ENCODE measurements at places on chromosomes 3 and 15.

DNA sequence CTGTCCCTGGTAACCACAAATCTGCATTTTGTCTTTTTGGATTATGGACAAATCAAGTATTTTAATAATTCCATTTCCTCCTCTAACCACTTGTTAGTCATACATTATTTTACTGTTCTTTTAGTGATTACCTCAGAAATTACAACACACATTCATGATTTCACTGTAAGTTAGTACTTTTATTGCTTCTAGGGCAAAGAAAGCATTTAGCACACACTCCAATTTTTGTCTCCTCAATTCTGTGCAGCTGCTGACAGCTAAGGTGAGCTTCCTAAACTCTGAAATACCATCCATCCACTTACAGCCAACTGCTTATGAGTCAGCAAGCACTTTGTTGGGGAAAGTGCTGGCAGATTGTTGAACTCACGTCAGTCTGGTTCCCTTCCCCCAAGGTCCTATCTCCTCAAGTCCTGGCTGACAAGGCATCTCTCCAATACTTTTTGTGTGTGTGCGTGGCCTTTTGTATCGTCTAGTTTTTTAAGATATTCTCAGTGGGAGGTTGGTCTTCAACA, 49.4 kb upstream of the TNFAIP8L3 start:
- DNase-seq, result no peak

- DNase-seq, result peak; percentile 68
These were observed 613.4 kb downstream of the MCTP2 start for GRCh38 chr15:94844538-94845389.

DNA sequence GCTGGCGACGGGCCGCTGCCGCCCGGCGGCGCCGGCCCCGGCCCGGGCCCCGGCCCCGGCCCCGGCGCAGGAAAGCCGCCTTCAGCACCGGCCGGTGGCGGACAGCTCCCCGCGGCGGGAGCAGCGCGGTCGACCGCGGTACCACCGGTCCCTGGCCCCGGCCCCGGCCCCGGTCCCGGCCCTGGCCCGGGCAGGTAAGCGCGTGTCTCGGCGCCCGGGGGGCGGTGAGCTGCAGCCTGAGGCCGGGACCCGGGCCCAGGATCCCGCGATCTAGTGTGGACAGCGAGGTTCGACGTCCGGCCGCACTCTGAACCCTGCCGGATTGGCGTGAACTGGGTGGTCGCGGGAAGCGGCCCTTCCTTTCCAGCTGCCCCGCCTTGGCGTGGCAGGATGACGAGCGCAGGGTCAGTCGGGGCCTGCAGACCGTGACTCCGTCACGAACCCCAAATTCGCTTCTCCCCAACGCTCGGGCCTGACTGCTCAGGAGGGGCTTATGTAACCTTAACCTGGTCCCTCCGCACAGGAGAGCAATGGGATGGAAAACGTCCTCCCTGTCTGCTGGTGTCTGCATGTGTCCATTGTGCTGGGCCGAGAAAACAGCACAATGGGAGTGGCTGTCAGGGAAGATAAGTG, 472 bp downstream of the BSN start:
- DNase-seq, result peak; percentile 90

- DNase-seq, result no peak
These were observed 44.7 kb upstream of the SELENOK start for GRCh38 chr3:53936347-53936746.

GRCh38 chr3:100420885-100421284, 19.5 kb downstream of the LNP1 start:
- DNase-seq, result no peak

- no peak for DNase-seq
These were observed 228.7 kb upstream of the DPH6 start for GRCh38 chr15:35774653-35775052.

- no peak for DNase-seq
These were observed 323.6 kb downstream of the GABRB3 start for GRCh38 chr15:26449291-26449690.

DNA sequence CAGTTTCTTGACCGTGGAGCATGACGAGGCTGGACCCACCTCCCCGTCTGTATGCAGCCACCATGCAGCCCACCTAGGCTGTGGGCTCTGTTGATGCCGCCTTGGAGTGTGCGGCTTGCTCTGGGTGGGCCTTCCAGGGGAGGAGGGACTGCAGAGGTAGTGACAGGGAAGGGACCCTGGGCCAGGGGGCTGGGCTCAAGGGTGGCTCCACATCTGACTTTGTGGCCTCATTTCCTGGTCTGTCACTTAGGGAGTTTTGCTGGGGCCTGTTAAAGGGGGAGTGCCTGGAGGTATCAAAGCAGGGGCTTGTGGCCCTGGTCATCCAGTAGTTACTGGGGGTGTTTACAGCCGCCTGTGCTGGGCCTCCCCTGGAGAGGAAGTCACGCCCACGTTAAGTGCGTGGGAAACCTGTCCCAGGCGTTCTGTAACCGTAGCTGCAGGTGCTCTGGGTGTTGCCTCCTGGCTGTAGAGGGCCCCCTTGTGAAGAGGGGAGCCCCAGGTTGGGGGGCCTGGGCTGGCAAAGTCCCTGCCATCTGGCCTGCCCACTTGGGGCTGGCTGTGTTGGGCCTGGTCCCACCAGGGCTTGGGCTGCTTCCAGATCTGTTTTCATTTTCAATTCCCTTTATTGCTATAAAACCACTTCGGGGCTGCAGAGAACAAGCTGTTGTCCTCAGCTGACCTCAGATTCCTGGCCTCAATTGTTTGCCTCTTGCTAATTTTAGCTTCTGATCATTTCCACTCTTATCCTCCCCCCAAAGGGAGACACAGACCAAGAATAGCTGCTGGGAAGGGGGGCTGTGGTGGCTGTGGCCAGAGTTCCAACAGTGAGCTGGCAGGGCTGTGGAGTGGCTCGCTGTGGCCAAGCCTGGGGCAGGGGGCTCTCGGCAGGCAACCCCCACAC, 26.5 kb downstream of the KLF13 start:
- DNase-seq, result no peak

GRCh38 chr15:84715441-84716035, 401 bp downstream of the SEC11A start:
- peak; percentile 35 for DNase-seq

- DNase-seq, result no peak
These were observed 92.2 kb downstream of the P2RY1 start for GRCh38 chr3:152927131-152927530.

GRCh38 chr3:129003578-129004112, 2.5 kb downstream of the EFCC1 start:
- DNase-seq, result peak; percentile 37

GRCh38 chr3:185172086-185173049, 19.5 kb upstream of the C3orf70 start:
- no peak for DNase-seq

DNA sequence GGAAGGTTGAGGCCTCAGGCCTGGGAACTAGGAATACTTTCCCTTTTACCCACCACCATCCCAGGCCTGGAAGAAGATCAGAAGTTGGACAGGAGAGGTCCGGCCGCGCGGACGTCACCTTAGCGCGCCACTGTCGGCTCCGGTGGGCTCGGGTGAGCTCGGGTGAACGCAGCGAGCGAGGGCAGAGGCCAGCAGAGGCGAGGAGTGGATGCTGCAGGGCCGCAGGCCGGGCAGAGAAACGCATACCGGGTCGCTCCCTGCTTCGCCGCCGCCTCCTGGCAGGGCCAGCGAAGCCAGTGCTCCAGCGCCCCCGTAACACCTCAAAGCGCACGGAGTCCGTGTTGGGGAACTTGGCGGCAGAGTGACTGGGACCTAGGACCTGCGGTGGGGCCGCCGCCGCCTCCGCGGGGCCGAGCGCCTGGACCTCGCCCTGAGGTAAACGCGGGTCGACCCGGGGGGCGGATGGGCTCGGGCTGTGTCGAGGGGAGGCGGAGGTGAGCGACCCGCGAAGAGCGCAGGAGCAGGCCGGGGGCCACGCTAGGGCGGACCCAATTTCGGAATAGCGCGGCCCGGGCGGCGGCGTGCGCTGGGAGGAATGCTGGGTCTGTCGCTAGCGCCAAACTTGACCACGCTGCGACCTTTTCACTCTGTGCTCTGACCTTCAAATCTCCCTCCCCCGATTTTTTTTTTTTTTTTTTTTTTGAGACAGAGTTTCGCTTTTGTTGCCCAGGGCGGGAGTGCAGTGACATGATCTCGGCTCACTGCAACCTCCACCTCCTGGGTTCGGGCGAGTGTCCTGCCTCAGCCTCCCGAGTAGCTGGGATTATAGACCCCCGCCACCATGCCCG, 1.6 kb downstream of the CYP11A1 start:
- DNase-seq, result peak; percentile 74

DNA sequence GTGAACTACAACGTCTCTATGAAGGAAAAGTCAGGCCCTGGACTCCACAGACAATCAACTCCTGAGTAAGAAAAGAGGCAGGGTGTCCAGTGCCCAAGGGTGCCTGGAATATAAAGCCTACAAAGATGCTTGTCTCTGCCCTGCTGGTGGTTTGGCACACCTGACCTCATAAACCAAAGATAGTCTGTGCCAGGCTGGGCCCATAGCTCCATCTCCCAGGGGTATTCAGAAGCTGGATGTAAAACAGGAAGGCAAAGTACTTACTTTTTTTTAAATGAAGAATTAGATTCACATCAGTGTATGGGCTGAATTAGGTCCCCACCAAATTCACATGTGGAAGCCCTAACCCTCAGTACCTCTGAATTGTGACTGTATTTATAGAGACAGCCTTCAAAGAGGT, 66.6 kb upstream of the HERC1 start:
- DNase-seq, result no peak

DNA sequence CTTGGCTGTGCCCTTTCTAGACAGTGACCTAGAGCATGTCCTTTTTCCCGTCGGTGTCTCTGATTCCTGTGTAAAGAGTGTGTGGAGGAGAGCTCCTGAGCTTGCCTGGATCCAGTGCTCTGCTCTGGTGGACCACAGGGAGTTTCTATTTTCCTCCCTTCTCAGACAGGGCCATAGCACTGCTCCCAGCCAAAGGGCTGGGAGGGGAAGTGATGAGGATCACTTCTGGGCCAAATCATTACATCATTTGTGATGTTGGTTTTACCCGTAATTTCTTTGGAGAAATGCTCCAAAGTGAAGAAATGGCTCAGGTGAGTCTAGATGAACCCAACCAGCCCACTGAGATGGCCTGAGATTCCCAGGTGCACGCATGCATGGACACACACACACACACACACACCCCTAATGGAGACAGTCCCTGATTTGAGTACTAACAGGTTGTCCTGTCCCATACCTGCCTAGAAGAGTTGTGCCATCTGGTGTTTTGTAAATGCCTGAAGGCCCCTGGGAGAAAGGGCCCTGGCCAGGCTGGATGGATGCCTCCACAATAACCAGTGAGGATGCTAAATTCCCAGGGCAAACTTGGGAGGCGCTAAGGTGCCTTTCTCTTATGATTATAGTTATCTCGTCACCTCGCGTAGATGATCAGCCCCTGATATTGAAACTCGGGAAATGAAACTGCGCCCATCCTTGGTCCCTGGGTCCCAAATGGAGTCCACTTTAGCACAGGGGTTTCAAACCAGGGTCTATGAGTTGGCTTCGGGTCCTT, 86.9 kb downstream of the ASB7 start:
- no peak for DNase-seq

- no peak for DNase-seq
These were observed 249.1 kb upstream of the MCTP2 start for GRCh38 chr15:93982226-93982727.

- DNase-seq, result no peak
These were observed 2.0 kb downstream of the RPL32 start for GRCh38 chr3:12839156-12839946.

DNA sequence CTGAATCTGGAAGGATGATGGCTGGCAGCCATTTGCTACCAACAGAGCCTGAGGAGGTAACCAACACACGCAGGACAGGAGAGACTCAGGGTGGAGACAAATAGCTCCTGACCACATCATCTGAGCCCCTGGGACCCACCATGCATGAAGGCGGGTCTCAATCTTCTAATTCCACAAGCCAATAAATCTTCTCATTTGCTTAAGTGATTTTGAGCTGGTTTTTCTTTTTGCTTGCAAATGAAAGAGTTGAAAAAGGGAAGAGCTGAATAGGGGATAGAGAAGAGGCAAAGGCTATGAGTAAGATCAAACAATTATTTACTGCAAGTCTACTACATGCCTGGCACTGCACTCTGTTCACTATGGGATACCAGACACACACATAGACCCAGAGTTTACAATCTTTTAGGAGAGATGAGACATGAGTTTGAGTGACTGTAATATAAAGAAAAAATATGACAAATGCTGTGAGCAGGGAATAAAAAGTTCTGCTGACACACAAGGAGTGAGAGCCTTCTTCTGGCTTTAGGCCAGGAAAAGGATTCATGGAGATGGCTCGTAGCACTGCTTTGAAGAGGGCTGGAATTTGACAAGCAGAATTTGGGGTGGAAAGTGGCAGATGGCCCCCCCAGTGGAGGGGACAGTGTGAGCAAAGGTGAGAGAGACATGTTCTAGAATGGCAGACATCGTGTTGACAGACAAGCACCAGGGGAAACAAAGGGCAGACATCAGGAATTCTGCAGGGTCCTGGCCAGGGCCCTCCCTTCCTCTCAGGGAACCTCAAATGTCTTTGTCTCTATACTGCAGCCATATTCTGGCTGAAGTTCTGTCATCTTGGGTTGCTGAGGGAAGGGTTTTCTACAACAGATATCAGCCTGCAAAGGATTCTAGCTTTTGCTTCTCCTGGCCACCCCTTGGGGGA, 69.8 kb upstream of the WNT5A start:
- DNase-seq, result no peak

DNA sequence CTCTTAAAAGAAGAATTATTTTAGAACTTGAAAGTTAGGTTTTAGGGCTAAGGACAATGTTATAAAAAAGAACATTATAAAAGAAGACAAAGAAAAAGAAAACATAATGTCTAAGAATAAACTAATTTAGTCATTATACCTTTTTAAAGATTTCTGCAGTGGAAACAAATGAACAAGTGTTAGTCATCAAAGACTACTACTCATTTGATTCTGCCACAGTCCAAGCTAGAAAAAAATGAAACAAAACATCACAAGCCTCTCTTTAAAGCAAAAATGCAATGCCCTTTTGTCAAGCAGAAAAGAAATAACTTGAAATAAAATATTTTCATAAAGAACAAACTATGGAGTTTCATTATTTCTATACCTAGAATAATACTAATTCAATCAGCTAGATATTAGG, 102.0 kb downstream of the TBC1D5 start:
- no peak for DNase-seq

DNA sequence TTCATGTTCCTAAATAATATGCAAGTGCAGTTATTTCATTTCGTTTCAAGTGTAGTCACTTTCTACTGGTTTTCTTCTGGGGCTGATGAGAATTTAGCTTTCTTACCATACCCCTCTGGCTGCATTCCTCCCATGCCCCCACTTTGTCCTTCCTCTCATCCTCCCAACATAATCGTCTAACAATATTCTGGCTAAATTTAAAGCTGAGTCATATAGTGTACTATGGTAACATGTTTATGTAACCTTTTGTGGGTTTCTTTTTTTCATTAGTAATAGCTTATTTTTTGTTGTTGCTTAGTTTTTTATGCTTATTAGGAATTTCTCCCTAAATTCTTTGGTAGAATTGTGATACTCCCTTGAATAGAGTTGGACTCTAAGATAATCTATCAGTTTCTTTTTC, 30.5 kb downstream of the DUT start:
- no peak for DNase-seq

- DNase-seq, result no peak
These were observed 17.1 kb downstream of the STX19 start for GRCh38 chr3:94011233-94011711.

GRCh38 chr3:9747267-9747666, 2.5 kb upstream of the OGG1 start:
- DNase-seq, result no peak

- DNase-seq, result no peak
These were observed 183.6 kb downstream of the MINAR1 start for GRCh38 chr15:79615754-79616153.
